Germinal center (tissue), 1 donor: ENCODE measurements at places on chromosomes 11 and 22.

- no peak for DNase-seq
Observed at GRCh38 chr22:19808873-19809478, 45.7 kb downstream of the GNB1L start.

GRCh38 chr11:131301306-131301705, 69.1 kb upstream of the NTM start:
- no peak for DNase-seq

GRCh38 chr11:125454047-125454446, 42.0 kb downstream of the FEZ1 start:
- no peak for DNase-seq

DNA sequence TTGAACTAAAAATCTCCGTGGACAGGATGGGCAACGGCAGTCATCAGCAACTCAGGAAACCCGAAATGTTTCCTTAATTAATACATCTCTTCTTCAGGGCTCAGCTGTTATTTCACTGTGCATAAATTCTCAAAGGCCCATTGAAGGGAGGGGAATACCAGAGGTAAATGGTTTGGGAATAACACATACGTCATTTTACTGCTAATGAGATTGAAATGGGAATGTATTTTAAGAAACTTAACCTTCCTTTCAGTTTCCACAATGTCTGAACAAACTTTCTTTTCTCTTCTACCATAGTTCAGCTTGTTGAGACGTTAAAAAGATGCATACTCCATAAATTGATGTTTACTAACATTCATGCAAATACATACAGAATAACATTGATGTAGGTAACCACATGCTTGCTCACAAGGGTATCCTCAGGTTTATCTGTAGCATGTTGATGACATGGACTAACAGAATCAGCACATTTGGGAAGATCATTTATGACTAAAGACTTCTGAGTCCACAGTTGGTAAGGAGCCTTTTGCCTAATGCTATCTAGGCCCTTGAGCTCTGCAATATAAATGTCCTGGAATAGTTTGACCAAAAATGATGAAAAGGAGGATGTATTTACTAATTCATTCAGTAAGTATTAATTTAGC, 7.7 kb upstream of the PRRG4 start:
- no peak for DNase-seq

DNA sequence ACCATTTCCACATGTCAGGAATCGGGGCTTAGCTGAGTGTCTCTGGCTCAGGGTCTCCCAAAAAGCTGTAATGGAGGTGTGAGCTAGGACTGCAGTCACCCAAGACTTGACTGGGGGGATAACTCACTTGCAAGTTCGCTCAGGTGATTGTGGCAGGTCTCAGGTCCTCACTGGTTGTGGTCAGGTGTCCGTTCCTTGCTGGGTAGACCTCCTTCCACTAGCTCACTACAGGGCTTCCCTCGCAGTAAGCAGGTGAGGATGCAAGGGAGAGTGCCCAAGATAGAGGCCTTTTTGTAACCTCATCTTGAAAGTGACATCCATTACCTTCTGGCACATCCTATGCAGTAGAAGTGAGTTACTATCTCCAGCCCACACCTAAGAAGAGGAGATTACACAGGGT, 29.5 kb downstream of the C11orf58 start:
- DNase-seq: no peak

DNA sequence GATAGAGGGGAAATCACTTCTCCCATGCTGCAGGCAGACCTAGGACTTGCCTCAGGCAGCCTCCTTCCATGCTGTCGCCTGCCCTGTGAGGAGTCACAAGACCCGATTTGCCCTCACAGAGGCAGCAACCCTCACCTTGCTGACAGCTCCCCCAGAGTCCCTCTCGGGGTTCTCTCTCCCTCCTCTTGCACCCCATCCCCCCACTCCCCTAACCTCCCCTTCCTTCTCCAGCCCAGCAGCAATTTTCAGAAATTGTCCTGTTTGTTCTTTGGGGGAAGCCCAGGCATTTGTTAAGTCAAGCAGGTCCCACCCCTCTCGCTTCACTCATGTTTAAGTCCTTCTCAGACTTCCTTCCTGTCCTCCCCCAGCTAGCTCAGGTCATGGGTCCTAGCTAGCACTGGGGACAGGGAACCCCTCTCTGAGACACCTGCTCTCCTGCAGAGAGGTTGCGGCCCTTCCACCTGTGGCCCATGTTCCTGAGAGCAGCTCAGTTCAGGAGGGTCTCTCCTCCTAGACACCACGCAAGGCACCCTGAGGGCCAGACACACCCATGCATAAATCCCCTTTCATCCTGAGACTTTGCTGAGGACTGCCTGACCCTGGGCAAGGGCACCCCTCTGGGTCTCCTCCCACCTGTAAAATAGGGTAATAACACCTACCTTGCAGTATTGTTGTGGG, 6.3 kb upstream of the FXYD2 start:
- DNase-seq: no peak

DNA sequence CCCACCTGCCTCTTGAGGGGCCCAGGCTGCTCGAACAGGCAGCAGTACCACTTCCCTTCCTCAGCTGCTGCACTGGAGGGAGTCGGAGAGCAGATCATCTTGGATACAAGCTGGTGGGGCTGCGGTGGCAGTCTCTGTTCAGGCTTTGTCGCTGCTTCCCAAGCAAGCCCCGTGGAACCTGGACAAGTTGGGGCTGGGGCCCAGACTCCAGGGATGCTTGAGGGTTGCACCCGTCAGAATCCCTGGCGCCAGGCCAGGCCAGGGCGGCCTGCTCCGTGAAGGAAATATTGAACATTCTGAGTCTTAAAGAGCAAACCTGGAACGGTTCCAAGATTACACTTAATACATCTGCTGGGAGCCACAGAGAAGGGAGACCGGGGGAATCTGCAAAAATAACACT, 310.1 kb upstream of the SORL1-AS1 start:
- DNase-seq: peak; percentile 17

- no peak for DNase-seq
Observed at GRCh38 chr11:44072757-44073658, 6.9 kb downstream of the ACCS start.
